ENCODE measurements at places on chromosomes 2 and 18. TPM values are rescaled to one million over a fixed set of nuclear protein-coding genes. Genes with fewer than 3 reads are reported as not detected.
A peak's percentile ranks its signal among the peaks of the same experiment; 100 is the strongest.

DNA sequence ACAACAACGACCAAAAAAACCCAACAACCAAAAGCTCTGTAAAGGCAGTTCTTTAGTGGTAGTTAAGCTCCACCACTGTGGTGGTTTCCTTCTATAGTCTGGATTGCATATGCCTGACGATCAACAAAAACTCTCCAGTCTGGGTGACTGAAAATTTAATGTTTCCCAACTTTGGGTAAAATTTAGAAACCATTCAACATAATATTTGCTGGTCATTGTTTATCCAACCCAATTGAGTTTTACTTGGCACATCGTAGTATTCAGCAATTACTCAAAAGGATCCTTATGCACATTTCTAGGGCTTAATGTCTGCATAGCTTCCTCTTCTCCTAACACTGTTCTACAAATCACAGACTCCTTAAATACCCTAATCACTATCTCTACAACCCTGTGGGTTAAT, 1080.2 kb upstream of the NRXN1 start:
- H3K4me1 ChIP-seq, result no peaks in the 10 kb centered on the region
- no peaks in the 10 kb centered on the region for H3K36me3 ChIP-seq
- H3K27ac ChIP-seq, result no peak overlapping the region

- no peaks in the 10 kb centered on the region for H3K36me3 ChIP-seq
- H3K4me1 ChIP-seq, result no peaks in the 10 kb centered on the region
- no peak overlapping the region for H3K27ac ChIP-seq
- no peaks in the 10 kb centered on the region for H3K27me3 ChIP-seq
- no peak overlapping the region for H3K4me3 ChIP-seq
Observed at GRCh38 chr2:101985101-101985792, 6.5 kb upstream of the IL1R2 start.

GRCh38 chr2:60479226-60480088, 74.0 kb downstream of the BCL11A start:
- H3K4me1 ChIP-seq, result peaks cover 41% of the 10 kb centered on the region
- H3K27ac ChIP-seq, result no peak overlapping the region
- no peak overlapping the region for H3K4me3 ChIP-seq
- no peaks in the 10 kb centered on the region for H3K27me3 ChIP-seq
- no peaks in the 10 kb centered on the region for H3K36me3 ChIP-seq

- peak; percentile 93 for DNase-seq
- no peaks in the 10 kb centered on the region for H3K36me3 ChIP-seq
- H3K27ac ChIP-seq, result peak overlapping the region; percentile 33
- H3K27me3 ChIP-seq, result no peaks in the 10 kb centered on the region
- peaks cover 17% of the 10 kb centered on the region for H3K4me1 ChIP-seq
Observed at GRCh38 chr2:9638532-9638931, 7.7 kb upstream of the YWHAQ start.

GRCh38 chr2:99880148-99880963, 262.0 kb downstream of the AFF3 start:
- H3K4me3 ChIP-seq, result no peak overlapping the region
- no peak for DNase-seq
- no peaks in the 10 kb centered on the region for H3K27me3 ChIP-seq

GRCh38 chr2:11622611-11623010, 47.4 kb downstream of the NTSR2 start:
- H3K4me3 ChIP-seq, result no peak overlapping the region
- no peaks in the 10 kb centered on the region for H3K36me3 ChIP-seq
- no peak overlapping the region for H3K27ac ChIP-seq
- no peaks in the 10 kb centered on the region for H3K27me3 ChIP-seq

DNA sequence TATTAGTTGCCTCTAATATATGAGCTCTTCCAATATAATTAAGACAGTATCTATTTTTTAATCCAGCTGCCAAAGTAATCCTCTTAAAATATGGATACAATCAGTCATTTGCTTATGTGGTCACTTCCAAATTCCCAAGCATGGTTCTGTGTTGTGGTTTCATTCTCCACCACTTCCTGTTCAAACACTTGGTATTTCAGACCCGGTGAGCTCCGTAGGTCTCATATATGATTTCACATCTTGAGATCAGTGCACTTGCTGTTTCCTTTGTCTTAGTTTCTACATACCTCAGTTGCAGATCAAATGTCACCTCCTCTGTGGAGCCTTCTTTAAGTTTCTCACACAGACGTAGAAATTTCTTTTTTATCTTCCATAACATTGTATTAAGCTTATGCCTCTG, 254.2 kb downstream of the KCNS3 start:
- no peaks in the 10 kb centered on the region for H3K36me3 ChIP-seq
- no peaks in the 10 kb centered on the region for H3K4me1 ChIP-seq
- H3K27me3 ChIP-seq, result no peaks in the 10 kb centered on the region
- no peak overlapping the region for H3K27ac ChIP-seq
- DNase-seq, result no peak
- no peak overlapping the region for H3K4me3 ChIP-seq

DNA sequence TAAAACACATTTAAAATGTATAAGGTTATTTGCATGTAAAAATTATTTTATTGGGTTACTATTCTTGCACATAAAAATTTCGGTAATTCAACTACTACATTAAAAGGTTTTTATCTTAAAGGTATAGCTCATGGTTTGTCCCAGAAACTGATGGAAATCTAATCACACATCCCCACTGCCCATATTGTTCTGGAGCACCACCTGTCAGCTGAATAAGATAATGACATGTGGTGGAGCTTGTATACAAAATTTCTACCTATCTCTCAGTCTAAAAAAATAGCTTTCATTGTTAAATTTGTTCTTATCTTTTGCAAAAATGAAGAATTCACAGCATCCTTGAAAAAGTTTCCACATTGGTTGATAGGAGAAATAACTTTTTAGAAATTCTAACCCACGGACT, 18.3 kb downstream of the ERBB4 start:
- no peaks in the 10 kb centered on the region for H3K4me1 ChIP-seq
- H3K27ac ChIP-seq, result no peak overlapping the region

DNA sequence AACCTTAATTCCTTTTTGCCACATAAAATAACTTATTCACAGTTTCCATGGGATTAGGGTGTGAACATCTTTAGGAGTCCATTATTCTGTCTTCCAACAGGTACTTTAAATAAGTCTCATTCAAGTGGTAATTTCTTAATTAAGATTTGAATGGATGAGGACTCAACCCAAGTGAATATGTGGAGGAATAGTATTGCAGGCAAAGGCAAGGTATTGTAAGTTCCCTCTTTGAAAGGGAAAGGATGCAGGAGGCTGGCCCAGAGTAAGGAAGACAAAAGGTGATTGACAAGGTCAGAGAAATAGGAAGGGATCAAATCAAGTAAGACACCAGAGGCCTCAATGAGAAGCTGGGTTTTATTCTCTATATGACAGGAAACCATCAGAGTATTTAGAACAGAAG, 238.2 kb upstream of the RBMS1 start:
- H3K4me1 ChIP-seq, result no peaks in the 10 kb centered on the region
- H3K36me3 ChIP-seq, result no peaks in the 10 kb centered on the region
- H3K27me3 ChIP-seq, result no peaks in the 10 kb centered on the region
- H3K4me3 ChIP-seq, result no peak overlapping the region

GRCh38 chr18:60846396-60846795, 473.8 kb upstream of the MC4R start:
- H3K27ac ChIP-seq, result no peak overlapping the region
- no peaks in the 10 kb centered on the region for H3K27me3 ChIP-seq
- no peak overlapping the region for H3K4me3 ChIP-seq
- H3K4me1 ChIP-seq, result no peaks in the 10 kb centered on the region
- no peak for DNase-seq

DNA sequence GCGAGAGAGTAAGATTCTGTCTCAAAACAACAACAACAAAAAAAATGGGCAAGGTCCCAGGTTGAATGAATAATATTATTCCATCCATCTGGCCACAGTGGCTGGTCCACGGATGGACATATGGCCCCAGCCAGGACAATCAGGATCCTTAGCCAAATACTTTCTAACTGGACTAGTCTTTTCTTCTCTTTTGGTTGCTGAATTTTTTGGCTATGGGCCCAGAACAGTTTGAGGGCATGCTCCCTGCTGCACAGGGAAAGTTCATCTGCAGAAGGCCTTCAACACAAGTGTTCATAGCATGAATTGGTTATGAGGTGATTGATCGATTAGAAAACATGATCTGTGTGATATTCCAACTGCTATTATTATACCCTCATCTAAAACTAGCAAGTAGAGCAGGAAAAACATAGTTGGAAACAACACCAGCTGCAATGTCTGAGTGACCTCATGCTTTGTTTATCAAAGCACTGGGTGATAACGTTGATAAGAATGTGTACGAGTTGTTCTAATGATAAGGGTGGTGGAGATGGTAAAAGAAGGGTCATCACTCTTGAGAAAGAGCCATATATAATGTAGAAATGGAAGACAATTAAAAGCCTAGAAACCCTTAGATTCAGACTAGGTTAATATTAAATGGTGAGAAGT, 47.8 kb upstream of the RNF103 start:
- no peak overlapping the region for H3K4me3 ChIP-seq
- H3K4me1 ChIP-seq, result peaks cover 6% of the 10 kb centered on the region
- H3K27me3 ChIP-seq, result no peaks in the 10 kb centered on the region
- DNase-seq, result no peak

- peak overlapping the region; percentile 96 for H3K27ac ChIP-seq
- no peaks in the 10 kb centered on the region for H3K27me3 ChIP-seq
- peaks cover 11% of the 10 kb centered on the region for H3K4me1 ChIP-seq
- DNase-seq, result peak; percentile 13
Observed at GRCh38 chr2:130341562-130342019, 1.1 kb upstream of the IMP4 start.

GRCh38 chr2:1591978-1592907, 152.1 kb downstream of the PXDN start:
- peaks cover 19% of the 10 kb centered on the region for H3K4me1 ChIP-seq
- H3K4me3 ChIP-seq, result no peak overlapping the region
- peak; percentile 83 for DNase-seq
- H3K36me3 ChIP-seq, result no peaks in the 10 kb centered on the region
- peak overlapping the region; percentile 55 for H3K27ac ChIP-seq

- no peak for DNase-seq
- no peak overlapping the region for H3K4me3 ChIP-seq
- H3K36me3 ChIP-seq, result no peaks in the 10 kb centered on the region
Observed at GRCh38 chr2:222805591-222806304, 55.1 kb upstream of the ACSL3 start.

DNA sequence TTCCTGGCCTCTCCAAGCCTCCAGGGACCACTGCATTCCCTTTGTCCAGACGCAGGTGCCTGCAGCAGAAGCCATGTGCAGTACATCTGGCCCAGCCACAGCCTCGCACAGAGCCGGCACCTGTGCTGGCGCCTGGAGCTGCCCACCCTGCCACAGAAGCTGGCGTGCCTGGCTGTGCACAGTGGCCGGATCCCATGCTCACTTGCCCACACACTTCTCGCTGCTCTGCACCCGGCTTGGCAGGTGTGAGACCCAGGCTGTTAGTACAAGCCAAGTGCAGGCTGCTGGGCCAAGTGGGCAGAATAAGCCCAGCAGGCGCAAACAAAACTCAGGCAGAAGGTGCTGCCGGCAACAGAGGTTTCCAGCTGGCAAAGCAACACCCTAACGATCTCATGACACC, 124.5 kb upstream of the CCDC150 start:
- no peak overlapping the region for H3K27ac ChIP-seq
- no peaks in the 10 kb centered on the region for H3K27me3 ChIP-seq
- no peak for DNase-seq
- no peaks in the 10 kb centered on the region for H3K4me1 ChIP-seq

GRCh38 chr18:23902396-23902795, 112.2 kb upstream of the TTC39C start:
- no peak overlapping the region for H3K27ac ChIP-seq
- H3K4me3 ChIP-seq, result no peak overlapping the region
- no peaks in the 10 kb centered on the region for H3K36me3 ChIP-seq
- no peaks in the 10 kb centered on the region for H3K4me1 ChIP-seq
- DNase-seq, result no peak
- H3K27me3 ChIP-seq, result no peaks in the 10 kb centered on the region

- H3K27me3 ChIP-seq, result no peaks in the 10 kb centered on the region
- DNase-seq, result peak; percentile 70
- no peaks in the 10 kb centered on the region for H3K4me1 ChIP-seq
- no peak overlapping the region for H3K27ac ChIP-seq
- no peaks in the 10 kb centered on the region for H3K36me3 ChIP-seq
Observed at GRCh38 chr2:1769703-1770422, 25.5 kb upstream of the PXDN start.

DNA sequence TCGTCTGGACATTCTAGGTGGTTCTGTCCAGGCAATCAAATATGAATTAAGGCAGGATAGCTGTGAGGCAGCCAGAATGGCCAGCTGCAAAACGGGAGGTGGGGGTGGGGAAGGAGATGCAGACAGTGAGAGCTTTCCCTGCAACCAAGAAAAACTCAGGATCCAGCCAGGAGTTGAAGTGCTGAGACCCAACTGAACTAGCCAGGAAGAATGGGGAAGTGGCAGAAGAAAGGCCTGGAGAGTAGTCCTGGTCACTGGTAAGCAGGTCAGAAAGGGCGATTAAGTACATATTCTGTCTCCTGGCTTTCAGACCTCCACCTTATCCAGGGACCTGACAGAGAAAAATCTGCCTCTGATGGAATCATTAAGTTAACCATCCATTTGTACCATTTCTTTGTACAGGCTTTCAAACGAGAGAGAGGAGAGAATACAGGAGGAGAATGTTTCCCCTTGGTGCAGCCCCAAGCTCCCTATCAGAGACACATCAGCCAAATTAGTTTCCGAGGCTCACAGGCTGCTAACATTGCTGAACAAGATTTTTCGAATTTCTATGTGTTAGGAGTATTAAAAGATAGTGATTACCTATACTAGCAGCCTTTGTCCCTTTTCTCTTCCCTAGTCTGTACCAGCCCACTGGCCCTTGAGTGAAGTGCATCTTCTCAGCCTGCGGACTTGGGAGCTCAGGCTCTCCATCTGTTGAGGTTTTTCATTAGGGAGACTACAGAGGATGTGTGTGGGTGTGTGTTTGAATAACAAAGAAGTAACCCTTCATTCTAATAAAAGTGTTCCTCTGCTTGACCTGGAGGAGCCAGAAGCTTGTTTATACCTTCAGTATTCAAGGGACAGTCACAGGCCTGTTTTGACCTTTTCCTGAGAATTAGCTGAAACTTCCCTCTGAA, 12.5 kb upstream of the HOXD1 start:
- H3K4me3 ChIP-seq, result no peak overlapping the region
- H3K4me1 ChIP-seq, result peaks cover 9% of the 10 kb centered on the region
- H3K36me3 ChIP-seq, result no peaks in the 10 kb centered on the region
- no peak overlapping the region for H3K27ac ChIP-seq
- H3K27me3 ChIP-seq, result peaks cover 80% of the 10 kb centered on the region

GRCh38 chr2:217062768-217063167, 202.9 kb upstream of the TNP1 start:
- no peak overlapping the region for H3K27ac ChIP-seq
- no peaks in the 10 kb centered on the region for H3K4me1 ChIP-seq
- DNase-seq, result no peak
- no peak overlapping the region for H3K4me3 ChIP-seq
- H3K36me3 ChIP-seq, result no peaks in the 10 kb centered on the region
- no peaks in the 10 kb centered on the region for H3K27me3 ChIP-seq

GRCh38 chr18:46334868-46335281, 230.7 kb downstream of the HAUS1 start:
- no peak overlapping the region for H3K27ac ChIP-seq
- H3K36me3 ChIP-seq, result no peaks in the 10 kb centered on the region
- peaks cover 62% of the 10 kb centered on the region for H3K27me3 ChIP-seq
- H3K4me3 ChIP-seq, result peak overlapping the region; percentile 15

Gene NT5DC4
- total RNA-seq, result 0.60 TPM

Gene FAM110C
- 2.8 TPM for total RNA-seq

Gene PDCL3
- total RNA-seq, result 17.8 TPM

Gene FAM117B
- total RNA-seq, result 4.9 TPM

Gene FBXO41
- 2.4 TPM for total RNA-seq

Gene CKAP2L
- total RNA-seq, result 5.2 TPM

Gene CYBRD1
- total RNA-seq, result 87.5 TPM

Gene TOGARAM2
- total RNA-seq, result 7.3 TPM

Gene POTEI
- not detected for total RNA-seq

Gene CPO
- 0.20 TPM for total RNA-seq

Gene ALPG
- total RNA-seq, result 0.16 TPM

Gene LHCGR
- 0.13 TPM for total RNA-seq

All from left lung (tissue), 14 donors.